ENCODE measurements at places on chromosomes 16 and 17.

- no peak for DNase-seq
These were observed 21.4 kb downstream of the KCNJ12 start for GRCh38 chr17:21397341-21398190.

- no peak for DNase-seq
These were observed 9.8 kb downstream of the PGS1 start for GRCh38 chr17:78387977-78388941.

DNA sequence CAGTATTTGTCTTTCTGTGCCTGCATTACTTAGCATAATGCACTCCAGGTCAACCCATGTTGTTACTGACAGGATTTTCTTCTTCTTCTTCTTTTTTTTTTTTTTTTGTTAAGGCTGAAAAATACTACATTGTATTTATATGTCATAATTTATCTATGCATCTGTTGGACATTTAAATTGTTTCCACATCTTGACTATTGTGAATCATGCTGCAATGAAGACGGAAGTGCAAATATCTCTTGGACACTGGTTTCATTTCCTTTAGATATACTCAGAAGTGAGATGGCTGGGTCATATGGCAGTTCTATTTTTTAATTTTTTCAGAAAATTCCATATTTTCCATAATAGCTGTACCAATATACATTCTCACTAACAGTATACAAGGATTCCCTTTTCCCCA, 272.7 kb upstream of the PMFBP1 start:
- DNase-seq = no peak

DNA sequence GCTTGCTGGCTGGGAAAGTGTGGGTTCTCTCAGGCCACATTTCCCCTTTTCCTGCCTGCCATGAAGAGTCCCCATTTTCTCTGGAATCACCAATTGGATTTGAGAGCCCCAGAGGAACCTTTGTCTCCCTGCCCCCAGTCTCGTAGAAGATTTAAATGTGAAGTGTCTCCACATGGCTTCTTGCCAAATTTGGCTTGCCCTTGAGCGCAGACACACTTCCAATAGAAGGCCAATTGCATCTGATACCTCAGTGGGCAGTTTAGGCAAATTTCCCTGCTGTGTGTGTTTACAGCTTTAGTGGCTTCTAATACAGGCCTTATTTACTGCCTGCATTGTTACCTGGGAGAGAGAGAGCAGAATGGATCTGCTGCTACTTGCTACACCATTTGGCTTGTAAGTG, 29.7 kb downstream of the CDK5R1 start:
- no peak for DNase-seq

GRCh38 chr17:66782851-66783250, 52.1 kb upstream of the CACNG5 start:
- peak; percentile 25 for DNase-seq

- peak; percentile 94 for DNase-seq
These were observed at the start of gene RHBDF2 for GRCh38 chr17:76501018-76501826. Gene RHBDF2, minus strand, starts transcription at chr17:76501423. Its CDS starts 19,899 bp downstream, at chr17:76481524.

GRCh38 chr16:12186774-12187335, 210.3 kb downstream of the SNX29 start:
- no peak for DNase-seq

GRCh38 chr16:3195975-3196374, 8.0 kb downstream of the OR1F1 start:
- no peak for DNase-seq

GRCh38 chr16:12267491-12267890, 291.0 kb downstream of the SNX29 start:
- no peak for DNase-seq

DNA sequence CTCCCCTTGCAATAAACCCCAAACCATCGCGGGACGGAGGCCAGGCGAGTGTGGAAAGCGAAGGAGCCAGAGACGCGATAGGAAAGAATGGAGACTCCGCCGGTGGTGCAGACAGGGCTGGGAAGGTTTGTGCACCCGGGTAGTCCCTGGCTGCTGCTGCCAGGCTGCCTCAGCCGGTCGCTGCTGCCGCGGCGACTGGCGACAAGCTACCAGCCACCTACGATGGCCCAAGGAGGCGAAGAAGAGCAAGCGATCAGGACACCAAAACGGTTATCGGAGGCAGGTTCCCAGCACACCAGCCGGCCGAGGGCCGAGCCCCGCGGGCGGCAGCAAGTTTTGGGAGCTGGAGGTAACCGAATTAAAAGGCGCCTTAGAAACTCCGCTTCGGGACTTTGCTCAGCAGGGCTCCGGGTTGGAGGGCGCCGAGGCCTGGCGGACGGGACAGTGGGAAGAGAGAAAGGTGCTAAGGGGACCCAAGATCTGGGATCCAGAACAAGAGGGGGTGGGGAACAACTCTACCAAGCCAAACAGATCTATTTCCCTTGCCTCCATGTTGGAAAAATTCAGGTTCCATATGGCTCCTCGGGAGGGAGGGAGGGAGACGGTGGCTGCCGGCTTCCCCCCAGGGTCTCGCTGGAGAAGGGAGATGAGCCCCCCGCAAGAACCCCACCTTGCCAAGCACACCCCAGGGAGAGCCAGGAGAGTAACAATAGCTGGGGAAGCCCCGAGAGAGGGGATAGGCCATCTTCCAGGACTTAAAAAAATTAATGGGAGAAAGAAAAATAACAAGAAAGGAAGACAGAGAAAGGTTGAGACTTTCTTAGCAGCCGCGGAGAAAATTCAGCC, 9.7 kb upstream of the HOXB2 start:
- DNase-seq = peak; percentile 59

- peak; percentile 92 for DNase-seq
These were observed 14.4 kb downstream of the ZNF232 start for GRCh38 chr17:5097101-5097834.

DNA sequence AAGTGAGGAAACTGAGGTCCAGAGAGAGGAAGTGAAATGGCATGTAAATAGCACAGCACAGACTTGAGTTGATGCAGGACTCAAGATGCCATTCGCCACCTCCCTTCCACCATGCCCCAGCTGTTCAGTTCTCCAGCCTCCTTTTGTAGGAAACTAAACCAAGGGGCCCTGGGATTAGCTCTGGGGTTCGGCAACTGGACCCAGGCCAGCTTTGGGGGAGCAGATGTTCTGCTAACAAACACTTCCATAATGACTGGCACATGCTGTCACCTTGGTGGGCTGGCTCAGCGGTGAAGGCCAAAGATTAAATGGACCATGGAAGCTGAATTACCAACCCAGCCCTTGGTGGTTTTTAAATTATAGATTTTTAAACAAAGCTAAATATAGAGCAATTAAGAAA, 77.0 kb downstream of the IRX6 start:
- DNase-seq = no peak

DNA sequence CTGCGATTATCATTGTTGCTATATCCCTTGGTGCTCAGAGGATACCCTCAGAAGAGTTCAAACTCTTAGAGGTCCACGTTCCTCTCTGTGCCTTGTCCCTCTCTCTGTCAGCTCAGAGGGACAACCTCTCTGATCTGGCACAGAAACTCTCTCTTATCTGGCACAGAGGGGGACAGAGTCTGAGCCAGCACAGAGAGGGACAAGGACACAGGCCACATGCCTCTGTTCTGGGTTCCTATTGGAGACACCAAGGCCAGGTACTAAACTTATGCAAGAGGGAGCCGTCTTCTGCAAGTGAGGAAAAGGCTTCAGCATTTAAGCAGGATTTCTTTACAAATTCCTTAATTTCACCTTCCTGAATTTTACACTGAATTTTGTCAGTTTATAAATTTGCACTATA, 565.2 kb downstream of the TOX3 start:
- no peak for DNase-seq

GRCh38 chr16:26457095-26457494, 609.6 kb upstream of the C16orf82 start:
- no peak for DNase-seq

- peak; percentile 89 for DNase-seq
These were observed 923 bp downstream of the ANKRD13B start for GRCh38 chr17:29593591-29594518.

GRCh38 chr17:10673312-10673711, 16.2 kb upstream of the MYH3 start:
- DNase-seq = peak; percentile 8

DNA sequence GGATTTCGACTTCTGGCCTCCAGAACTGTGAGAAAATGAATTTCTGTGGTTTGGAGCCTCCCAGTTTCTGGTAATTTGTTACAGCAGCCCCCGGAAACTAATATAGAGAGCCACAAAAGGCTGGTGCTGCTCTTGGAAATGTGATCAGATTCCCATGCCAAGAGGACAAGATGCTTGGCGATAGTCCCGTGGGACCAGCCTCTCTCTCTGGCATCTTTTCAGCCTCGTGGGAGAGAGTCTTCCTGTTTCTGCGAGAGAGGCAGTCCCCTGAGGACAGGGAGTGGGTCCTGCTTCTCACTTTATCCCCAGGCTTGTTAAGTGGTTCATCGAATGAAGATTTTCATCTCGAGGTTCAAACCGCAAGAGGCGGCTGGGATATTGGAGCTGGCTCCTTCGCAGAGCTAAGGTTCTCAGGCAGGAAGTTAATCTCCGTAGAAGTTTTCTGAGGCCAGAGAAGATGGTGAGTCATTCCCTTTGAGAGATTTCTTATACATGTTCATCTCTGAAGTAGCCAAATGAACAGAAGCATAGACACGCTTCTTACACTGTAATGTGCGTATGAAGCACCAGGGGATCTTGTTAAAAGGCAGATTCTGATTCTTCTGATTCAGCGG, 211.6 kb upstream of the SDK2 start:
- DNase-seq = no peak

- DNase-seq = no peak
These were observed 51.5 kb downstream of the NTN1 start for GRCh38 chr17:9072696-9073339.

GRCh38 chr16:73289232-73289631, 241.3 kb upstream of the ZFHX3 start:
- DNase-seq = no peak

- DNase-seq = no peak
These were observed 54.2 kb downstream of the SNX20 start for GRCh38 chr16:50626868-50627267.

GRCh38 chr17:64984851-64985521, 65.7 kb upstream of the LRRC37A3 start:
- DNase-seq = no peak
